ENCODE measurements at places on chromosomes 12 and 14. TPM values are rescaled to one million over a fixed set of nuclear protein-coding genes. Genes with fewer than 3 reads are reported as not detected.
A peak's percentile ranks its signal among the peaks of the same experiment; 100 is the strongest.

DNA sequence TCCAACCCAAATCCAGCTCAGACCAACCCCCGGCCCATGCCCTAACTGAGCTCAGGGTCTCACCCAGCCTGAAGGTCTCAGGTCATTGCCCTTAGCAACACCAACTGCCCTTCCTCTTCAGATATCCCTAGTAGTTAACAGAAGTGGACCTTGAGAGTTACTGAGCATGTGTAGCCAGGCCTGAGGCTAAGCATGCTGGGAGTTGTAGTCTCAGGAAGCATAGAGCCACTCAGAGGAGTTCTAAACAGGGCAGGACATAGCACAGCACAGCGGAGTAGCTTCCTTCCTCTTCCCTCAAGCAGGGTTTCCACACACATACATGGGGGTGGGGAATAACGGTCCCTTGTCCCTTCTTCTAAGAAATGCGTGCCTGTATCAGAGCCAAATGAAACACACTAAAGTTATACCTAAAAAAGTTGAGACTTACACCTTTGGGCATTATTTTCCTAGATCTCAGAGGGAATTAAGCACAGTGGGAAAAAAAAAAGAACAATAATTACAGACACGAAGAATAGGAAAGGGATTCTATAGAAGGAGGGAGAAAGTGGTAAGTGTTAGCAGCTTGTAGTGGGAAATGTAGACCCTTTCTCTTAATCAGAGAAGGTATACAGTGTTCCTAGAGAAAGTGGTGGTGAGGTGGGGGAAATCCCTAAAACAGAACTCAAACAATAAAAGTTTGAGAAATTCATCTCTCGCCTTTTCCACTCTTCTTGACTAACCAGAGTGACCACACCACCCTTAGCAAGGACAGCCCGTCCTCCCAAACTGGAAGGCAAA, 4.4 kb downstream of the KMT2D start:
- no peak for DNase-seq

DNA sequence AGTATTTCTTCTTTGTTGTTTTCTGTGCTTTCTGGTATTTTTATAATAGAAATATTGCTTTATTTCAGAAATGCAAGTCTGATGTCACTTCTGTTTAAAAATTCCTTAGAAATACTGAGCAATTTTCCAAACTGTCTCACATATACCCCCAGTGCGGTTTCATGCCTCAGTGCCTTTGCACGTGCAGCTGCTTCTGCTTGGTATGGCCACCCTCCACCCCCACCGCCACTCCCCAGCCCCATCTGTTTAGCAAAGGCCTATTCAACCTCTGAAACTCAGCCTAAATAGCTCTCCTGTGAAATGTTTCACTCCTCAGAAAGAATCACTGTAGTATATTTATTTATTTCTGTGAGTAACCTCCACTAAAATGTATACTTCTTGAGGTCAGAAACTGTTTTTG, 52.3 kb downstream of the PPM1H start:
- DNase-seq, result no peak

TAS2R50 gene
- polyA plus RNA-seq, result not detected

DNA sequence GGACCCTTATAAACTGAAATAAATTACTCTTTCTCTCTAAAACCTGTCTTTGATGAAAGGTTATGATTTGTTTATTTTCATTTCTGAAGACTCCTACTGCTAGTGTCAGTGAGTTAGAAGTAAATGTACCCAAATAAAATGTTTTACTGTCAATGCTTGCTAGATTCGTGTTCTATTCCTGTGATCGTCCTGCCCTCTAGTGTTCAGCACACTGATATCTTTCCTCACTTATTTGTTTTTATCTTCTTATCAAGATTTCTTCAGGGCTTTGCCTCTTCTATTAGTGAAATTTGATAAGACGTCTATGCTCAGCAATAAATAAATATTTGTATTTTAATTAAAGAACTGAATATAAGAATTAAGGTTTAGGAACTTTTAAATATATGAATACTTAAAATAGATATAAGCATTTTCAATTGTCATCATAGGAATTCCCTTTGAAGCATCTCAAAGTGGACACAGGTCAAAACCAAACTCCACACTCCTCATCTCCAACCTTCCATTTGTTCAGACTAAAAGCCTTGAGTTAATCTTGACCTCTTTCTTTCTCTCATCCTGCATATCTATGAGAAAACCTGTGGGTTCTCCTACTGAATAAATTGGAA, 75.8 kb downstream of the C12orf50 start:
- DNase-seq, result no peak

KRT6B gene
- polyA plus RNA-seq, result 0.04 TPM

GRCh38 chr12:109387425-109388166, 39.9 kb downstream of the MYO1H start:
- DNase-seq, result no peak

LMNTD1 gene
- polyA plus RNA-seq, result not detected

DNA sequence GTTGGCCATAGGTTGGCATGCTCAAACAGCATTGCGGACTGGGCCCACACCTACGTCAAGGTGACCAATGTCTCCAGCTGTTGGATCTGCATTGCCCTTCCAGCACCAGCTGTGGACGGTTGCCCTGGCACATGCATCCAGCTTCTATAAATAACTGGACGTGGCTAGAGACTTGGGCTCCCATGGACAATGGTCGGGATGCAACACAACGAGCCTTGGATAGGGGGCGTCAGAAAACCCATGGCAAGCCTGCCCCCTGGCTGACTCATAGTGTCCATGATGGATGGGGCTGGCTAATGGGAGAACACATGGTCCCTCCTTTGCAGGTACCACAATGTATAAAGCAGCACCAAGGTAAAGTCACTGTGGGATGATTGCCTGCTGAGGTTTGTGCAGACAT, 331.6 kb upstream of the FAR2 start:
- DNase-seq, result no peak

HOXC6 gene
- 2.2 TPM for polyA plus RNA-seq

GRCh38 chr14:94888121-94888520, 118.2 kb upstream of the GSC start:
- no peak for DNase-seq

- DNase-seq, result no peak
These were observed 63.7 kb upstream of the PZP start for GRCh38 chr12:9271875-9272274.

GDF11 gene
- 3.7 TPM for polyA plus RNA-seq

MYO1H gene
- polyA plus RNA-seq, result not detected

- DNase-seq, result peak; percentile 69
These were observed at the start of gene SLC25A21 for GRCh38 chr14:37172024-37172869. SLC25A21 (minus strand) TSS chr14:37172606.

DNA sequence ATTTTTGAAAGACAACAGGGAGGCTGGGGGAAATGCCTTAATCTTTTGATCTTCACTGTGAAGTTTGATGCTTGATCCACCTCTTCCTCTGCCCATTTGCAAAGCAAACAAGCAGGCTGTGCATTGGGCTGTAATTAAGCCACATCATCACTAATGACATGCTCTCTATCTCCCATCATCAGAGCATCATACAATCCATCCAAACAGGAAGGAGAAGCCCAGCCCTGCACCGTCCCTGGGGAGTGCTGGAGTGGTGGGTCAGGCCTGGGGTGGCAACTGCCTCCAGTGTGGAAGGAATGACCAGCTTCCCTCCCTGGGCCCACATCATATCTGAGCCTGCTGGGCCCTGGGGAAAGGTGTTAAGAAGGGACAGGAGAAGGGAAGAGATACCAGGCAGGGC, 6.9 kb upstream of the KRT74 start:
- DNase-seq, result no peak

GRCh38 chr12:45582986-45583659, 146.4 kb upstream of the ARID2 start:
- DNase-seq, result no peak

GRCh38 chr14:35879654-35880249, 53.6 kb downstream of the BRMS1L start:
- DNase-seq, result no peak

DNA sequence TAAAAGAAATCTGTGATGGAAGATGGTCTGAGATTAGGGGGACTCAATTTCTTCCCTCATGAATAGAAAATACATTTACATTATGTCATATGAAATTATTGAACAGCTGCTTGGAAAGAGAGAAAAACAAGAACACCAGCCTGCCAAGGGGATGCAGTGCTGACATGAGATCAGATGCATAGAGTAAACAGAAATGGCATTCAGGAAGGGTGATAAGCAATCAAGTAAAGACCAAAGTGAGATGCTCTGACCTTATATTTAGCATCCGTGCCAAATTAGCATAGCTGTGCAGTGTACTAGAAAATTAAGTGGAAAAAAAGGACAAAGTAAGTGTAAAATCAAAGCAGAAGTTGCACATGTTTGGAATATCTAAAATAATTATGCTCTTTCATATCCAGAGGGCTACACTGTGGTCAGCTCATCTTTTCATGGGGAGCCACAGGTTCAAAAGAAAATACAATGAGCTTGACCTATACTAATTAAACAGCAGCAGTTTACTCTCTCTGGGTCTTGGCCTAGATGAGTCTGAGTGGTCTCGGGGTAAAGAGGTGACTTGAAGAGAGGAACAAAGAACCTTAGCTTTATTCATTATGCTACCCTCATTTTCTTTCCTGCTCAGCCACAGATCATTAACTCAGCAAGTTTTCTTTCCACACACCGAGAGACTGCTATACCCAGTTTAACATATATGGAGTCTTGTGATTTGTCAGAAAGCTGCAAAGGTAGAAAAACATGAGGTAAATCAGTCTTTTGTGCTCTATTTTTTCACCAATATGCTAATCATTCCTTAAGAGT, 359.4 kb upstream of the FOXG1 start:
- no peak for DNase-seq

GUCY2C gene
- not detected for polyA plus RNA-seq

DEPDC4 gene
- not detected for polyA plus RNA-seq

SYNDIG1L gene
- polyA plus RNA-seq, result not detected

GRCh38 chr14:26402126-26402525, 195.7 kb downstream of the NOVA1 start:
- no peak for DNase-seq

DNA sequence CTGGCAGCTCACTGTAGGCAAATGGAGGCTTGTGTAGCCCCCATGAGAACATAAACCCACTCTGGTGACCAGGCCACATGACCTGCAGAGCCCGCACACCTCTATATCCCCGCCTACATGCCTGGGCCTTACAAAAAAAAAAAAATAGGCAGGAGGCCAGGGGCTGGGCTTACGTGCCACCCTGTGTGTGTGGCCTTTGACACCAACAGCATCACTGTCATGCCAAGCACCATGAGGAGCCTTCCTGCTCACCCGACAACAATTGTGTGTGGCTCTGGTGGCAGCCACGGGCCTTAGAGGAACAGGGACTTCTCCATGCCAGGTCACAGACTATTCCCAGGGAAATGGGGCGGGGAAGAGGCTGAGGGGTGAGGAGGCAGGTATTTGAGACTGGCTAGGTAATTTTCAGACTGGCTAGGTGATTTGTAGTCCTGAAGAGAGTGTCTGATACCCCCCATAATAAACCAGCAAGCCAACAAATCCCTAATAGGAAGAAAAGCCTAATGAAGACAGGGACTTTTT, 140.0 kb downstream of the DPF3 start:
- no peak for DNase-seq

- peak; percentile 86 for DNase-seq
These were observed 39.7 kb downstream of the KRT80 start for GRCh38 chr12:52151837-52152783.

TAS2R46 gene
- polyA plus RNA-seq, result not detected

- DNase-seq, result no peak
These were observed 305.9 kb downstream of the NUAK1 start for GRCh38 chr12:105832806-105833205.

- peak; percentile 81 for DNase-seq
These were observed 1.3 kb upstream of the NCOR2 start for GRCh38 chr12:124568431-124569374.

DNA sequence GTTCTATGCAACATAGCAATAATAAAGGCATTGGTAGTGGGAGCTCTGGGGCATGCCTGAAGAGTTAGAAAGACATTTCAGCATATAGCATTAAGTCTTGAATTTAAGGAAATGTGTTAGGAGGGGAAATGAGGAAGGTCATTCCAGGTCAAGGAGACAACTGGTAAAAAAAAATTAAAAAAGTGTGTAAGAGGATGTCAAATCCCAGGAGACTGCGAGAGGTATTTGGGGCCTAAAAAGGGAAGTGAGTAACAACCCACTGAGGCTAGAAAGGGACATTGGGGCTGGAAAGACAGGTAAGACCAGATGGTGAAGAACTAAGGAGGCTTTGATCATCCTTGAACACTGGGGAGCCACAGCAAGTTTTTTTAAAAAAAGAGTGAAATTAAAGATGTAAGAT, 152.9 kb downstream of the SLC25A21 start:
- DNase-seq, result no peak

DNA sequence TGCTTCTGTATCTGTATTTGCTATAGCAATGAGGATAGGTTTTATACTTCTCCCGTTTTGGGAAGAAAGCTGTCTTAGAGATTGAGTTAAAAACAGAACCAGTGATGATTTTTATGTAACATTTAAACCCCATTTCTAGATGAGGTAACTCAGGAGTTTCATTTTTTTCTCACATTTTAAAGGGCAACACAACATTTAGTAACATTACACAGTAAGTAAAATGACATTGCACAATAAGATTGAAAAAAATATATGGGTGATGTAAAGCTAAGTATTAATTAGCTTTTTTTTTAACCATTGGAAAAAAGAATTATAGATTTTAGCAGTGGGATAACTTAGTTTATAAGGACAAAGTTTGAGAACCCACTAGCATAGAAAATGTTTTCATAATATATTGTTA, 25.2 kb upstream of the SCFD1 start:
- DNase-seq, result no peak

GRCh38 chr12:99334285-99335056, 313.1 kb upstream of the GARIN6 start:
- no peak for DNase-seq

GRCh38 chr12:99618657-99619056, 28.9 kb upstream of the GARIN6 start:
- DNase-seq, result no peak

DNA sequence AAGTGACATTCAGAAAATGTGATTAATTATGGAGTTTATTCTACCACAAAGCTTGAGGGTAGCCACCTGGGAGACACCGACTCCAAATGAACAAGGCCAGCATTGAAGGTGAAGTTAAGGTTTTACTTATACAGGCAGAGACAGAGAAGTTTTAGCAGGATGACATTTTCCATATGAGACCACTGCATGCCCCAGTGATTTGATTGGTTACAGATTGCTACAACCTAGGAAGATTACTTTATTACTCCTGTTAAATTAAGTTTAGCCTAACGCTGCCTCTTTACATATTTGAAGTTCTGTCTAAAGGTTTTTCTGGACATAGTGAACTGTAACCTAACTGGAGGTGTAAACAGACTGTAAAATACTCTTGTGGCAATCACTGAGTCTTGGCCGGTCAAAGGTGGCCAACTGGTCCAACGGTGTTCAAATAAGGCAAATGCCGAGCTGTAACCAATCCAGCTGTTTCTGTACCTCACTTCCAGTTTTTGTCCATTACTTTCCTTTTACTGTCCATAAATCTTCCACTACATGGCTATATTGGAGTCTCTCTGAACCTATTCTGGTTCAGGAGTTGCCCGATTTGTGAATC, 57.2 kb downstream of the RIN3 start:
- no peak for DNase-seq

All from psoas muscle (tissue), 8 donors.